Fibroblast of lung (primary cell): ENCODE measurements at places on chromosomes 13 and 19. TPM values are rescaled to one million over a fixed set of nuclear protein-coding genes. Genes with fewer than 3 reads are reported as not detected.
A peak's percentile ranks its signal among the peaks of the same experiment; 100 is the strongest.

DNA sequence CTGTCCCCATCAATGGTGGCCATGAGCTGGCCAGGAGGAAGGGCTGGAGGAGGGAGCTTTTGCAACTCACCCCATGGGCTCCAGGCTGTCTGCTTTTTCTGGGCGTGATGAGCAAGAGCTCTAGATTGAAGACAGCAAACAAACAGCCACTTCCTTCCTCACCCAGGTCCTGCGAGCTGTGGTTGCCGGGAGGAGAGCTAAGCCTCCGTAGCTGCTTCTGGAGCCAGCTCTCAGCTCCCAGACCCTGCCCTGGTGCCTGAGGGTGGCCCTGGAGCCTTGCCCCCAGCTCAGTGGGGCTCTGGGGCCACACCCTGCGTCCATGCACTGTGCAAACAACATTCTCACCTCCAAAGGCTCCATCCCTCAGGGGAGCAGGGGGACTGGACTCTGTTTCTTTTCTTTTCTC lies 6.2 kb downstream of the MYO1F start:
- H3K4me3 ChIP-seq, result no peak overlapping the region
- peaks cover 8% of the 10 kb centered on the region for H3K4me1 ChIP-seq
- no peak overlapping the region for H3K27ac ChIP-seq
- H3K36me3 ChIP-seq, result no peaks in the 10 kb centered on the region
- peak; percentile 54 for DNase-seq

GRCh38 chr13:72113076-72113475 lies 246.1 kb upstream of the DACH1 start:
- no peaks in the 10 kb centered on the region for H3K4me1 ChIP-seq
- no peak overlapping the region for H3K27ac ChIP-seq
- no peak for DNase-seq
- no peaks in the 10 kb centered on the region for H3K36me3 ChIP-seq
- H3K4me3 ChIP-seq, result no peak overlapping the region

- no peak overlapping the region for H3K27ac ChIP-seq
- no peaks in the 10 kb centered on the region for H3K36me3 ChIP-seq
- DNase-seq, result peak; percentile 80
Observed at GRCh38 chr13:50236898-50237318, 221.7 kb downstream of the KCNRG start.

Gene DIRAS1
- total RNA-seq, result 11.3 and 19.0 TPM in 2 replicates

DNA sequence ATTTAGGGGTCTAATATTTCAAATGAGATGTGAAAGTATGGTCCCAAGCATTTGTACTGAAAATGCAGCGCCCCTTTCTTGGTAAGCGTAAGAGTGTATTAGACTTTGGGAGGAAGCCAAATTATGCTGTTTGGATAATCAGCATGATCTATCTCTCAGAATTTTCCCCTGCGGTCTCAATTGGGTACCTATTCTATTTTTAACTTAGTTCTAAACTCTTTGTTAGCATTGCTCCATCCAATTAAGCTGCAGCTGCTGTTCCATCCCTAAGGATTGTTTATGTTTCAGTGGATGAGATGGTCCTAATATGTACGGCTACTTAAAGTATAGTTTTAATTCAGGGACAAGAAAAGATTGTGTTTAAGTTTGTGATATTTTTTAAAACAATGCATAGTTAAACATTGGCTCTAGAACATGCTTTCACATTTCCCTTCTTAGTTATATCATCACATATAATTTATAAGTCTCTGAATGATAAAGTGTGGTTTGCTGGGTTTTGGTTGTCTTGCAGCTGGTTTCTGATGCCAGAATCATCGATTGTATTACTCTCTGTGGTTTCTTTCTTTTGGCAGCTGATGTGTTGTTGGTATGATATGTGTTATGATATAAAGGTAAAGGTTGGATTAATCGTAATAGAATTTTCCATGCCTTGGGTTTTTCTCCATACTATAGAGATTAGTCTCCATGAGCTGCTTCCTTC lies 15.0 kb downstream of the POLR1D start:
- no peaks in the 10 kb centered on the region for H3K36me3 ChIP-seq
- no peak overlapping the region for H3K4me3 ChIP-seq

GRCh38 chr13:47017476-47017875 lies 120.6 kb upstream of the HTR2A start:
- H3K4me3 ChIP-seq, result no peak overlapping the region
- no peaks in the 10 kb centered on the region for H3K27me3 ChIP-seq
- H3K27ac ChIP-seq, result no peak overlapping the region
- peak; percentile 27 for DNase-seq
- H3K4me1 ChIP-seq, result no peaks in the 10 kb centered on the region

Gene ZNF547
- 4.6 and 6.1 TPM in 2 replicates for total RNA-seq

Gene DPF1
- total RNA-seq, result 0.50 and 0.51 TPM in 2 replicates

Gene CA11
- 2.3 and 4.1 TPM in 2 replicates for total RNA-seq

- H3K4me3 ChIP-seq, result peak overlapping the region; percentile 19
- H3K27ac ChIP-seq, result peak overlapping the region; percentile 45
- no peaks in the 10 kb centered on the region for H3K27me3 ChIP-seq
Observed at GRCh38 chr13:93244918-93245280, 18.3 kb downstream of the GPC6 start.

DNA sequence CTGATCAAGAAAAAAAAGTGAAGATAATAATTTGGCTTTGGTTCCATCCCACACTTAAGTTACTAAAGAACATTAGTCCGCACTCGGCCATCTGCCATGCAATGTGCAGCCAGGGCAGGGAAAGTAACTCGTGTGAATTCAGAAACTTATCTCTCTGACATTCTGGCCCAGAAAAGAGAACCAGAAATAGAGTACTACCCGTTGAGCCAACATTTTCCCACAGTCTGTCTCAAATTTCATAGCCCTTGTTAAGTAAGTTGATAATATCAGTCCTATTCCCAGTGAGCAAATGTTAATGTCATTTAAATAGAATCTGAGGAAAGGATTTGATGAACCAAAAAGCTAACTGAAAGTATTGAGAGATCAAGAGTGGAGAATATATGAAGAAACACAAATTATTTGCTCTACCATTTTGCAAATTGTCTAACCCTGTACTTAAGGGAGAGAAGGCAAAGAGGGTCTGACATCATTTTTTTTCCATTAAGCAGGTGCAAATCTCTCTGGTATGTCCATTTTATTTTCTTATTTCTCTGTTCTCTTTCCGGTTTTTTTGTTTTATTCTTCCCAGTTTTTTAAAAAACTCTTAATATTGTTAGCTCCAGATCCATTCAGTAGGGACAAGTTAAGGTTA lies 156.3 kb downstream of the NDFIP2 start:
- H3K27ac ChIP-seq, result no peak overlapping the region
- no peaks in the 10 kb centered on the region for H3K4me1 ChIP-seq
- no peaks in the 10 kb centered on the region for H3K27me3 ChIP-seq
- no peaks in the 10 kb centered on the region for H3K36me3 ChIP-seq
- H3K4me3 ChIP-seq, result no peak overlapping the region
- DNase-seq, result peak; percentile 40

- H3K27me3 ChIP-seq, result no peaks in the 10 kb centered on the region
- no peaks in the 10 kb centered on the region for H3K4me1 ChIP-seq
- H3K27ac ChIP-seq, result no peak overlapping the region
- no peaks in the 10 kb centered on the region for H3K36me3 ChIP-seq
Observed at GRCh38 chr19:21335721-21336120, 6.5 kb upstream of the ZNF708 start.

DNA sequence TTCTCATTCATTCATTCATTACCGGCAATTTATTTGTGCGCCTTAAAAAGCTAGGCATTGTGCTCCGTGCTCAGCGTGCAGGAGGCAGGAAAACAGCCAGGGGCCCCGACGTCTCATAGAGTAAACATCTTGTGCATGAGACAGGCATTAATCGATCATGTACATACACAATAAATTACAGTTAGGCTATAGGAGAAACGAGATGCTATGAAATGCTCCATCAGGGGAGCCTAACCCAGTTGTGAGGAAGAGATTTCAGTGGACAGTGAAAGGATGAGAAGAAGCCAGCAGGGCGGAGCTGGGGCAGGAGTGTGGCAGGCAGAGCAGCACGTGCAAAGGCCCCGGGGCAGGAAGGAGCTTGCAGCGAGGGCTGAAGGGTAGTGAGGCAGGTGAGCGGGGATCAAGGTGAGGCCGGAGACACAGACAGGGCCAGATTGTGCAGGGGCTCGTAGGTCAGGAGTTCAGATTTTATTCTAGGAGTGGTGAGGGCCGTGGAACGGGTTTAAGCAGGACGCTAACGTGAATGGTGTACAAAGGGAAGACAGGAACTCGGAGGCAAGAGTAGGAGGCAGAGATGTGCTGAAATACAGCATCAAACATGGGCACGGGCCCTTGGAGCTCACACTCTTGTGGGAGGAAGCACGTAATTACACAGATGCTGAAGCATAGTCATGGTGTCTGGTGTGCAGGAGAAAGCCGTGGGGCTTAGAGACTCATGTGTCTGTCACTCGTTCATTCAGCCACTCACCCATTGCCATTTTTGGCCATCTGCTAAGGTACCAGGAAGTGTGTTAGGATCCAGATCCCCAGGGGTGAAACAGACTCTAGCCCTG lies 7.8 kb upstream of the CACNG6 start:
- H3K27me3 ChIP-seq, result peaks cover 12% of the 10 kb centered on the region
- H3K4me1 ChIP-seq, result no peaks in the 10 kb centered on the region
- no peak overlapping the region for H3K4me3 ChIP-seq

Gene ARMC6
- 25.7 and 35.8 TPM in 2 replicates for total RNA-seq

DNA sequence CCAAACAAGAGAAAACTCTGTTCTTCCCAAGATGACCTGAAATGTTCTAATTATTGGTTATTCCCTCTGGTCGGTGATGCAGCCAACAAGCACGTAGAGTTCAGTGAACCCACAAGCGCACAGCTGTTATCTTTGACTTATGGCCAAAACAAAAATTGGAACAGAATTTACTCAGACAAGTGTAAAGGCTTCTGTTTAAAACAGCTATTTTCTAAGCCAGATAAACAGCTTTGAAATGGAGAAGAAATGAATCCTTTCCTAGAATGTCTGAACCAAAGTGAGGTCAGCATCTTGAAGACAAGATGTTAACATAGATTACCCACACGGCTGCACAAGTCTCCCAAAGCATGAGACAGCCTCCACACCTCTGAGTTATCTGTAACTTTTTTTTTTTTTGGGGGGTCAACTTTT lies 669.2 kb downstream of the DIAPH3 start:
- H3K4me1 ChIP-seq, result peaks cover 13% of the 10 kb centered on the region
- H3K4me3 ChIP-seq, result no peak overlapping the region
- H3K27ac ChIP-seq, result no peak overlapping the region
- DNase-seq, result peak; percentile 94

GRCh38 chr13:110319774-110320509 lies 12.9 kb downstream of the COL4A2 start:
- H3K4me1 ChIP-seq, result peaks cover 29% of the 10 kb centered on the region
- H3K36me3 ChIP-seq, result peaks cover 6% of the 10 kb centered on the region
- H3K27ac ChIP-seq, result peak overlapping the region; percentile 11

Gene CLDN10
- not detected in 2 replicates for total RNA-seq

DNA sequence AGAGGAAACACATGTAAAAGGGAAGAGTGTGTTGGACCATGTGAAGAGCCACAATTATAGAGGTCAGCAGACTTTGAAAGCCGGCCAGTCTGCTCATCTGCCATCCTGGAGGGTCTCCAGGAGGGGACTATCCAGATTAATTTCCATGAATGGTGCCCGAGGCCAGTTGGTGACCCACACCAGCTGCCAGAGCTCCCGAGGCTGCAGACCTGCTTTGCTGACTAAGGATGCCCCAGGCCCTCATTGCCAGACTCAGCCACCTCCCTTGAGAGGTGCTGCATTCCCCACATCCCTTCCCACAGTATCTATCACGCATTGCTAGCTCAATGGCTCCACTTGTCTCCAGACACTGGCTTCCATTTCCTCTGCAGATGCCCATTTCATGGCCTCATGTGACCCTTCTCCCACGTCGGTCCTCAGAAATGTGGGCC lies 110.3 kb downstream of the NALCN start:
- no peak overlapping the region for H3K27ac ChIP-seq
- peaks cover 21% of the 10 kb centered on the region for H3K4me1 ChIP-seq

Gene KBTBD6
- 10.0 and 12.4 TPM in 2 replicates for total RNA-seq

GRCh38 chr19:55418185-55418584 lies 10.6 kb upstream of the UBE2S start:
- peak; percentile 83 for DNase-seq
- no peak overlapping the region for H3K27ac ChIP-seq
- no peaks in the 10 kb centered on the region for H3K4me1 ChIP-seq
- no peaks in the 10 kb centered on the region for H3K36me3 ChIP-seq
- no peak overlapping the region for H3K4me3 ChIP-seq

GRCh38 chr19:27779954-27780353 lies 1433.0 kb downstream of the UQCRFS1 start:
- H3K27me3 ChIP-seq, result no peaks in the 10 kb centered on the region
- no peak overlapping the region for H3K27ac ChIP-seq
- no peaks in the 10 kb centered on the region for H3K36me3 ChIP-seq
- H3K4me3 ChIP-seq, result no peak overlapping the region
- H3K4me1 ChIP-seq, result no peaks in the 10 kb centered on the region
- no peak for DNase-seq

Gene ZNF627
- 19.5 and 26.3 TPM in 2 replicates for total RNA-seq

GRCh38 chr13:78659450-78659730 lies 435 bp upstream of the OBI1 start:
- peak overlapping the region; percentile 89 for H3K27ac ChIP-seq
- H3K4me3 ChIP-seq, result peak overlapping the region; percentile 80
- no peaks in the 10 kb centered on the region for H3K4me1 ChIP-seq
- DNase-seq, result no peak
- no peaks in the 10 kb centered on the region for H3K27me3 ChIP-seq

- H3K27ac ChIP-seq, result peak overlapping the region; percentile 78
- no peaks in the 10 kb centered on the region for H3K27me3 ChIP-seq
- no peak for DNase-seq
- no peak overlapping the region for H3K4me3 ChIP-seq
- peaks cover 9% of the 10 kb centered on the region for H3K4me1 ChIP-seq
- no peaks in the 10 kb centered on the region for H3K36me3 ChIP-seq
Observed at GRCh38 chr19:610071-610800, 20.6 kb downstream of the HCN2 start.

GRCh38 chr13:44218501-44219240 lies 155.0 kb upstream of the SERP2 start:
- no peak overlapping the region for H3K4me3 ChIP-seq
- peaks cover 11% of the 10 kb centered on the region for H3K4me1 ChIP-seq
- no peaks in the 10 kb centered on the region for H3K27me3 ChIP-seq
- H3K36me3 ChIP-seq, result no peaks in the 10 kb centered on the region

Gene RASA3
- total RNA-seq, result 21.6 and 26.6 TPM in 2 replicates

- peak; percentile 47 for DNase-seq
- no peaks in the 10 kb centered on the region for H3K27me3 ChIP-seq
- H3K27ac ChIP-seq, result no peak overlapping the region
- H3K4me1 ChIP-seq, result no peaks in the 10 kb centered on the region
- no peaks in the 10 kb centered on the region for H3K36me3 ChIP-seq
Observed at GRCh38 chr13:79548902-79549301, 67.9 kb downstream of the NDFIP2 start.

Gene PRR22
- 0.17 and 0.26 TPM in 2 replicates for total RNA-seq

GRCh38 chr19:28857967-28858366 lies 355.0 kb downstream of the UQCRFS1 start:
- H3K27me3 ChIP-seq, result no peaks in the 10 kb centered on the region
- DNase-seq, result no peak
- no peak overlapping the region for H3K4me3 ChIP-seq
- no peaks in the 10 kb centered on the region for H3K36me3 ChIP-seq
- no peak overlapping the region for H3K27ac ChIP-seq

- DNase-seq, result peak; percentile 60
- H3K36me3 ChIP-seq, result no peaks in the 10 kb centered on the region
- H3K27ac ChIP-seq, result no peak overlapping the region
- no peaks in the 10 kb centered on the region for H3K27me3 ChIP-seq
- no peak overlapping the region for H3K4me3 ChIP-seq
Observed at GRCh38 chr19:17784201-17785008, 10.5 kb upstream of the B3GNT3 start.

Gene ZNF844
- 8.2 and 15.4 TPM in 2 replicates for total RNA-seq

GRCh38 chr13:86383151-86383550 lies 583.9 kb upstream of the SLITRK6 start:
- no peaks in the 10 kb centered on the region for H3K36me3 ChIP-seq
- H3K27ac ChIP-seq, result no peak overlapping the region
- no peak for DNase-seq
- H3K4me3 ChIP-seq, result no peak overlapping the region
- no peaks in the 10 kb centered on the region for H3K4me1 ChIP-seq
- H3K27me3 ChIP-seq, result no peaks in the 10 kb centered on the region
